Neural progenitor cell (in vitro differentiated cells): ENCODE measurements at places on chromosomes 5 and 9. TPM values are rescaled to one million over a fixed set of nuclear protein-coding genes. Genes with fewer than 3 reads are reported as not detected.

DNA sequence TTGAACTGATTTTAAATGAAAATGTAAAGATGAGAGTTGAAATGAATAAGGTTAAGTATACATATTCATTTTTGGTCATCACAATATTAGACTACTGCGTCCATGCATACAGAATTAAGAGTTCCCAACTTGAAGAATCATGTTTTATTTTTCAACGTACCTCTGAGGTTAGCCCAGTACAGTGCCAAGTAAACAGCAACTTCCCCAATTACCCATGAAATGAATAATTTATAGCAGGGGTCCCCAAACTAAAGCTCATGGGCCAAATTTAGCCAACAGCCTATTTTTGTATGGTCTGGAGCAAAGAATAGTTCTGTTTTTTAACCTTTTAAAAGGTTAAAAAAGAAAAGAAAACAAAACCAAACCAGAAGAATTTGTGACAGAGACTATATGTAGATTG is 167.9 kb downstream of the CDC42SE2 start:
- no peak for DNase-seq
- H3K4me1 ChIP-seq, result no peaks in the 10 kb centered on the region
- no peak overlapping the region for H3K4me3 ChIP-seq
- no peaks in the 10 kb centered on the region for H3K36me3 ChIP-seq
- no peaks in the 10 kb centered on the region for H3K27me3 ChIP-seq

Gene CDH10
- total RNA-seq, result 0.19 and 0.65 TPM in 2 replicates

DNA sequence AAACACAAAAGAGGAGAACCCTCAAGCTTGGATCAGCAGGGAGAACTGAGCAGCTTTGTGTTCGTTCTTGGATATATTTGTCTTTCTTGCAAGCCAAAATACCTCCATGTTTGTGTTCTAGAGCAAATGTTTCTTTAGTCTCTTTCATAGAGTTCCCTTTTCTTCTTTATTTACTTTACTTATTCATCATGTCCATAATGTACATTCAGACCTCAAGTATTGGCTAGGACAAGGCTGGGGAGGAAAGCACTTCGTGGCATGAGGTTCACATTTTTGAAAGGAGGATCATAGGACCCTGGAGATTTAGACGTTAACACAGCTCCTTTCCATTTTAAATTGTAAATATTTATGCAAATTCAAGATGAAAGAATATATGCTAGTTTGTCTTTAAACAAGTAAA is 590.2 kb upstream of the MEF2C start:
- DNase-seq, result no peak
- H3K27me3 ChIP-seq, result no peaks in the 10 kb centered on the region
- no peaks in the 10 kb centered on the region for H3K36me3 ChIP-seq
- H3K4me3 ChIP-seq, result no peak overlapping the region

Gene TAF11L5
- total RNA-seq, result not detected in 2 replicates

Gene GZMA
- total RNA-seq, result not detected in 2 replicates

DNA sequence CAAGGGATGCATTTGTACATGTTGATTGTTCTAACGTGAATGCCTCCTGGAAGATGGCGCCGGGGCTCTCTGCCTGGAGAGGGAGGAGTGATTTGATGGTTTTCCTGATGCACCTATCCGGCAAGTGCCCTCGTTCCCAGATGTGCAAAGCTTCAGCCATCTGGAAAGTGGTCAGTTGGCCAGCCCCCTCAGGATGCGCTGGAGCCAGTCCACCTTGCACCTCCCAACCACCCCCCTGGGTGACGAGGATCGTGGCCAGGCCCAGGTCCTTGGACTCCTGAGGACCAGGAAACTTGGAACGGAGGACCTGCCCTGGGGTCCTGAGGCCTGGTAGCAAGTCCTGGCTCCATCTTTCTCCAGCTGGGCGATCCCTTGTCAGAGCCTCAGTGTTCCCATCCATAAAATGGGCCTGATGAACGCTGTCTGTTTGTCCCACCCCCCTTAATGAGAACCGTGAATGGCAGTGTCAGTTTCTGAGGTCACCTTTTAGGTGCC is 23.6 kb upstream of the RNU6ATAC start:
- H3K4me1 ChIP-seq, result peaks cover 12% of the 10 kb centered on the region
- no peak for DNase-seq
- no peak overlapping the region for H3K27ac ChIP-seq

Gene NKD2
- 1.3 and 3.2 TPM in 2 replicates for total RNA-seq

GRCh38 chr5:136066661-136067271 is 38.0 kb downstream of the TGFBI start:
- no peak overlapping the region for H3K27ac ChIP-seq
- no peaks in the 10 kb centered on the region for H3K27me3 ChIP-seq
- DNase-seq, result no peak
- H3K36me3 ChIP-seq, result no peaks in the 10 kb centered on the region

- H3K4me3 ChIP-seq, result no peak overlapping the region
- H3K27me3 ChIP-seq, result no peaks in the 10 kb centered on the region
- no peak for DNase-seq
- no peaks in the 10 kb centered on the region for H3K4me1 ChIP-seq
- H3K36me3 ChIP-seq, result no peaks in the 10 kb centered on the region
These were observed 29.8 kb upstream of the GGTA1 start for GRCh38 chr9:121529237-121529987.

DNA sequence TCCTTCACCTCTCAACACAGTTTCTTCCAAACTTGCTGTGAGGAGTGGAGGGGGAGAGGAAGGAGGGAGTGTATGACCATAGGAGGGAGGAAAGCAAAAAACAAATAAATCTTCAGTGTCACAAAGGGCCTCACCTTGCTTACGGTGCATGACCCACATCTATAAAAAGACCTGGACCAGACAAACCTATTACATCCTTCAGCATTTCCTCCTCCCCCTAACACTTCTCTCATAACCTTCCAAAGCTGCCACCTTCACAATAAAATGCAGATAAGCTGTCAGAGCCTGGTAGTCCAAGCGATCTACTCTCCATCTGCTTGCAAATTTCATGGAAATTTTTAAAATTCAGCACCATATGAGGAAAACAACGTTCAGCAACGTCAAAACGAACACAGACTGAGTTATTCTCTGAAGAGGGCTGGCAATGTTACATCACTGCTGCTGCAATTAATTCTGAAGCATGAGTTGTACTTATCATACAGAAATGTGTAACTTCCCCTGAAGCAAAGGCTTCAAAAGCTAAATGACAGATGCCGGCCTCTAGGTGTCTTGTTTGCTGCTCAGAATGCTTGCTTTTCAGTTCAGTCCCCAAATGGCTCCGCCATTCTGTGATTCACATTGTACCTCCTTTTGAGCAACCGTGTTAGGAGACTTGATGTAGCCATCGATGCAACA is 62.9 kb downstream of the EFNA5 start:
- peaks cover 86% of the 10 kb centered on the region for H3K4me1 ChIP-seq
- peak; percentile 23 for DNase-seq
- no peak overlapping the region for H3K27ac ChIP-seq
- H3K4me3 ChIP-seq, result no peak overlapping the region
- H3K36me3 ChIP-seq, result no peaks in the 10 kb centered on the region
- no peaks in the 10 kb centered on the region for H3K27me3 ChIP-seq

Gene LHFPL2
- total RNA-seq, result 20.6 and 21.1 TPM in 2 replicates

GRCh38 chr9:76638001-76638400 is 126.2 kb upstream of the PCA3 start:
- no peaks in the 10 kb centered on the region for H3K27me3 ChIP-seq
- H3K36me3 ChIP-seq, result no peaks in the 10 kb centered on the region
- H3K4me3 ChIP-seq, result no peak overlapping the region

- no peak overlapping the region for H3K4me3 ChIP-seq
- no peaks in the 10 kb centered on the region for H3K27me3 ChIP-seq
- H3K36me3 ChIP-seq, result no peaks in the 10 kb centered on the region
- no peak overlapping the region for H3K27ac ChIP-seq
These were observed 37.5 kb downstream of the TJP2 start for GRCh38 chr9:69211424-69212036.

DNA sequence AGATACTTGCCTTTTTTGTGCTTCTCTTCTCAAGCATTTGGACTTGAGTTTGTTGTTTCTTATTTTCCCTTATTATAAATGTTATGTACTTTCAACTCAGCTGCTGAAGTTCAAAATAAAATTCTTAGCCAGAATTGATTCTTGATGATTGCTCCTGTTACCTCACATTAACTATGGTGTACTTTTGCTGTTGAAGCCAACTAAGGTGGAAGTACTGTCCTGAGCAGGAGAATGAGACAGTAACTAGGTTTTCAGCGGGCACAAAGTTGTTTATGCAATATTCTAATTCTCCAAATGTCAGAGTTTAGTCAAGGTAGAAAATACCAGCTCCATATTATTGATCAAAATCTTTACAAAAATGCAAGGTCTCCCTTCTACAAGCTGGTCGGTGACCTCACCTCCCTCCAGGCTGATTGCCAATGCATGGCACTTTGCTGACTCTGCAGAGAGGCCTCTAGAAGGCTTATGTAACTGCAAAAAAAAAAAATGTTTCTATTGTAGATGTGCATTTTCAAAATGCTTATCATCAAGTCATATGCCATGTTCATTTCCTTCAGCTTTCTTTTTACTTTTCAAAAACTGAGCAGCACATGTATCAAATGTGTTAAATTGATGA is 1783.5 kb upstream of the WWC1 start:
- H3K27me3 ChIP-seq, result no peaks in the 10 kb centered on the region
- H3K4me3 ChIP-seq, result no peak overlapping the region
- H3K27ac ChIP-seq, result no peak overlapping the region
- no peaks in the 10 kb centered on the region for H3K36me3 ChIP-seq
- peaks cover 10% of the 10 kb centered on the region for H3K4me1 ChIP-seq
